ENCODE measurements at places on chromosomes 5 and 9.

DNA sequence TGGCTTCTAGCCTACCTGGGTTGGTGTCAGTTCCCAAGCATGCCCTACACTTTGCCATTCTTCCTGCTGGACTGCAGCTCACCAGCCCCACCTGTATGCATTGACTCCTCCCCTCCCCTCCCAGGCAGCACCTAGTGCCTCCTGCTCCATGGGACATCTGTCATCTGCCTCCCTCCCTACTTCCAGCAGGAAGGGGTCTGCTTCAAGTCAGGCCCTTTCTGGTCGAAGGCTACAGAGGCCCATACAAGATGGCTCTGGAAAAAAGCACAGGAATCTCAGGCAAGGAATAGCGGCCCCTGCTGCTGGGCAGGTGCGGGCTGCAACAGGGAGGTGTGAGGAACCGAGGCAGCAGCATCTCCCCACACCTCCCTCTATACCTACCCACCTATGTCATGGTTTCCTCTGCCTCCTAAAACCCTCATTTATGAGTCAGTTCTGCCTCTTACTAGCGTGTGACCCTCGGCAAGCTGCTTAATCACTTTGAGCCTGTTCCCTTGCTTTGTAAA lies 19.7 kb downstream of the WWC1 start:
- DNase-seq = no peak

GRCh38 chr9:136049491-136050265 lies 45.4 kb downstream of the NACC2 start:
- DNase-seq = no peak

DNA sequence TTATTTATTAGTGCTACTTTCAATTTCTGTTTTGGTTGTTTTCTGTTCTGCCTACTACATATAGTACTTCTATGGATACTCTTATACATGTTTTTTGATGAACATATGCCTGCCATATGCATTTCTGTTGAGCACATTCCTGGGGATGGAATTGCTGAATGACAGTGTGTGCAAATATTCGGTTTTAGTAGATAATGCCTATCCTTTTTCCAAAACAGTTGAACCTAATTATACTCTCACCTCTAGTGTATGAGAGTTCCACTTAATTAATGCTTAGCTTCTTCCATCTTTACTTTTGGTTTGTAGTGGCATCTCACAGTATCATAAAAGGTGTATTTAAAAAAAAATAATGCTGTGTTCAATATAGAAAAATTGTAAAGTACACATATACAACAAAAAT lies 96.8 kb downstream of the ADGRV1 start:
- DNase-seq = no peak

- DNase-seq = no peak
Observed at GRCh38 chr9:137688725-137689124, 69.9 kb downstream of the EHMT1 start.

DNA sequence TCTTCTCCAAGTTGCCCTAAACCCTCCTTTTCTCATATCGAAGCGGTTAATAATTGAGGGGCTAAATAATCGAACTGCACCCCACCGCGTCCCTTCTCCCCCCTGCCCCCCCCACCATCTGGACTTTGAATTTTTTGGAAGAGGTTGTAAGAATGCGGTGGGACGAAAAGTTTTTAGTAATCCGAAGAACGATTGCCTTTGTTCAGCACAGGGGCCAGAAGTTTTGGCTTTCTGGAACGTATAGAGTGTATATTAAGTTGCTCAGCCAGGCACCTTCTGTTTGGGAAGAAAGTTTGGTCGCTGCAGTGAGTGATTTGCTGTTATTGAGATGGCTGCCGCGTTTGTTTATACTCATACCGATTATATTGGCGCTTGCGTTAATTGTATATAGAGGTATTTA lies 518 bp downstream of the ERBIN start:
- no peak for DNase-seq

GRCh38 chr9:130599625-130600024 lies 20.2 kb downstream of the FUBP3 start:
- no peak for DNase-seq

- DNase-seq = no peak
Observed at GRCh38 chr5:146249801-146250200, 46.4 kb downstream of the RBM27 start.

DNA sequence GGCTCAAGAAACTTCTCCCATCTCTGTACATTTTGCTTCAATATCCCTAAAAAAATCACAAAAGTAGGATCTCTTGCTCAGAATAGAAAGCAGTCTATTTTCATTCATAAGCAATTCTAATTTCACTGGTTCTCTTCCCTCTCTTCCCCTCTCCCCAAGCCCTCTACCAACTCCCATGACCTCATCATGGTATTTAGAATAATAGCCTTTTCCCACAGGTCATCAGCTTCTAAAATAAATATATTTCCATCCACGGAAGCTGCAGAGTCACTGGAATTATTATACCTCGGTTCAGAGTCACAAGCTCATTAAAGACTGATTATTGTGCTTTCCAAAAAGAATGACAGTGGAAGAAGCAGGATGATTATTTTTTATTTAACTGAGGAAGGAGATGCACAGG lies 84.2 kb upstream of the ADRA1B start:
- no peak for DNase-seq

- no peak for DNase-seq
Observed at GRCh38 chr5:34007201-34007620, 639 bp downstream of the AMACR start.

DNA sequence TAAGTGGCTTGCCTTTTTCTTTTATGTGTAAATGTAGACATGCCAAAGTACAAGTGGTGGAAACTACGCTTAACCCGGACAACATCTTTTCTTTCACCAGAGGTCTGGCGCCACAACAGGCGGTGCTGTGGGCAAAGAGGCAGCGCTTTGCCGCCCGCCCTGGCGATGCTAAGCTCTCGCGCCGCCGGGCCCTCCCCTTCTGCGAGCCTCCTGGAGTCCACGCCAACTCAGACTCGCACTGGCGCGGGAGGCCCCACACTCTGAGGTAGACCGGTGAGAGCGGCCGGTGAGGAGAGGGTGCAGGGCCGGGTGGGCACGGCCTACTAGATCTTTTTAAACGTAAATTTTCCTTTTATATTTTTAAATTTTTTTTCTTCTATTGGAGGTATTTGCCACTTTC lies 2253.1 kb upstream of the C9orf72 start:
- DNase-seq = no peak

GRCh38 chr9:20189871-20190270 lies 401.0 kb upstream of the SLC24A2 start:
- DNase-seq = no peak

DNA sequence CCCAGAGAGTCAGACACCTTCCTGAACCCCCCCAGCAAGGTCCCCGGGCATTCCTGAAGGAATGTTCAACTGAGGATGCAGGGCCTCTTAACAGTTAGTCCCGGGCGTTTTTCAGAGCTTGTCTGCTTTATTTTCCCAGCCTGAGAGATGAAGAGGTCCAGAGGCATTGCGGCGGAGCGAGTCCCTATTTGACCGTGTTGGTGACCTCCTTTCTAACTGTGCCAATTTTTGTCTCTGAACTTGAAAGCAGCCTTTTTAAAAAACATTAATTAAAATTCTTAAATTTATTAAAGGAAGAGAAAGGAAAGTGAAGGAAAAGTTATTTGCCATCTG lies 433 bp upstream of the PTAR1 start:
- DNase-seq = no peak

GRCh38 chr5:155767470-155767869 lies 559.5 kb upstream of the SGCD start:
- no peak for DNase-seq

DNA sequence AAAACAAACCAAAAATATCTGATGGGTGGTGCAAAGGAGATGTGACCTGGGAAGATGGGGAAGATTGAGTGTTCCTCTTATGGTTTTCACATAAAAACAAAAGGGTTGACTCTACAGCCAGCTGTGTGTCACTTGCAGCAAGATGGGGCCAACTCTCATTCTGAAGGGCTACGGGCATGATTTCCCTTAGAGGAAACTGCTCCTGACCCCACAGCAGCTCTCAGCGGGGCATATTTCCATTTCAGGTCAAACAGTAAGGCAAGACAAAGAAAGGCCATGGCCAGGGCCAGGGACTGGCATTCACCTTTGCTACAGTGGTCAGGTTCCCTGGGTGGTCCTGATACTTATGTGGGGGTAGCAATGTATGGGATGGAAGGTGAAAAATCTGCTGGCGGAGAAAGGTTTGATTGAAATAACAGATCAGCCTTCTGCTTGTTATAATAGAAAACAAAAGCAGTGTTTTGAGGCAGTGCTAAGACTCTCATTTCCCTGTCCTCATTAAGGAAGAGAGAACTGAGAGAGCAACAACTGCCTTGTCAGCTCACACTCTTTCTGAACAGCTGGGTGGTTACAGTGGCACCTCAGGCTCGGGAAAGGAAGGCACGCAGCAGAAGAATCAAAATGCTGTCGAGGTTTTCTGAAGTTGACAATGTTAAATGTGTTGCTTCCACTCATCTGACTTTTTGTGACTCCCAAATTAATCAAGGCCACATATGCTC lies 120.7 kb upstream of the PCA3 start:
- DNase-seq = no peak

GRCh38 chr9:110288503-110288902 lies 32.2 kb upstream of the TXN start:
- DNase-seq = no peak

DNA sequence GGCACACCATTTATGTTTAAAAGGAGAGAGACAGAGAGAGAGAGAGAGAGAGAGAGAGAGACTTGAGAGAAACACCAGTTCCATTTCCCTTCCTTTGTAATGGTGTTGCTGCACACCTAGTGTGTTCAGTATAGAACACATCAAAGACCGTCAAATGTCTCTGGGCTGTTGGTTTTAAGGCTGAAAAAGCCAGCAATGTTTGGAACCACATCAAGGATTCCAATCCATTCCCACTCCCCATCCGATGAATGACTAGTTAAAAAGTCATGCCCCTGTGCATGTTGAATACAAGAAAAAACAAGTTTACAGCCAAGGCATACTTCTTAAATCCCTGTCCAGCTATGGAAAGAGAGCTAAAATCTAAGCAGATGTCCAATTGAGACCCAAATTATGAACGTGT lies 83.0 kb upstream of the IFNE start:
- no peak for DNase-seq

DNA sequence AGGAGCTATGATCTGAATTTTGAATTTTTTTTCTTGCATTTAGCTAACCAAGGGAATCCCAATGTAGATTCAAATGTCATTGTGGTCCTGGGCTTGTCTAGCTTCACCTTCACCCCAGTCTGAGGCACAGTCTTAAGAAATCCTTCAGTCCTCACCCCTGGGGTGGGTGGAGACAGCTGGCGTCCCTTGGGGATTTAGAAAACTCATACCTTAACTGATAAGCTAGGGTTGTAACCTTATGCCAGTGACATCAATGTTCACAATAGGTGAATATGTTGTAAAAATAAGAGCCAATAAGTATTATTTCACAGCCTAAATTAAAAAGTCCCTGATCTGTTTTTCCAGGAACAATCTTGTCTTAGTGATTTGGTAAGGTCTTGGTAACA lies 4.6 kb downstream of the ISOC1 start:
- no peak for DNase-seq

DNA sequence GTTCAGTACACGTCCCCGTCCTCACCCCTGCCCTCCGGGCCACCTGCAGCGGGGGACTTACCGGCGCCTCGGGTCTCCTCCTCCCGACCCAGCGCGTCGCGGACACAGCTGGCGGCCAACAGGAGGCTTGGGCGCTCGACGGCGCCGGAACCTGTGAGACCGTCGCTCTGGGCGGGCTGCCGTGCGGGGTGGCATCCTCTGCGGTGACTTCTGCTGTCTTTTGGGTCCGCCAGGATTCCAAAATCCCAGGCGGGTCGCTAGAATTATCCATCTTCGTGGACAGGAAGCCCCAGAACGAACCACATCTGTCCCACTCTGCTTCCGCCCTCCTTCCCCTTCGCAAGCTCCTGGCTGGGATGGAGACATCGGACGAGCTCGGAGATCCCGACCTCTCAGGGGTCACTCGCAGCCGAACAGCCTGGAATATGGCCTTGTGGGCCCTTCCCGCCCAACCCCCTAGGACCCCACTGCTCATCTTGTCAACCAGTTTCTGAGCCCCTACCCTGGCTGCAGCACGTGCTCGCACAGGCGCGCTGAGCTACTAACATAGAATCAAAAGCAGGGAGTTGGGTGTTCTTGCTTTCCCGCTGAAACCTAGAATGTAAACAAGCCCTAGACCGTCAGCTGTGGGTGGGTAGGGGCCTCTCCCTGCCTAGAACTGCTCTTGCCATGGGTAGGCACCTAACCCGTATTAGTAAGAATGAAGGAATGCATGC lies 947 bp upstream of the MARCHF3 start:
- DNase-seq = no peak

DNA sequence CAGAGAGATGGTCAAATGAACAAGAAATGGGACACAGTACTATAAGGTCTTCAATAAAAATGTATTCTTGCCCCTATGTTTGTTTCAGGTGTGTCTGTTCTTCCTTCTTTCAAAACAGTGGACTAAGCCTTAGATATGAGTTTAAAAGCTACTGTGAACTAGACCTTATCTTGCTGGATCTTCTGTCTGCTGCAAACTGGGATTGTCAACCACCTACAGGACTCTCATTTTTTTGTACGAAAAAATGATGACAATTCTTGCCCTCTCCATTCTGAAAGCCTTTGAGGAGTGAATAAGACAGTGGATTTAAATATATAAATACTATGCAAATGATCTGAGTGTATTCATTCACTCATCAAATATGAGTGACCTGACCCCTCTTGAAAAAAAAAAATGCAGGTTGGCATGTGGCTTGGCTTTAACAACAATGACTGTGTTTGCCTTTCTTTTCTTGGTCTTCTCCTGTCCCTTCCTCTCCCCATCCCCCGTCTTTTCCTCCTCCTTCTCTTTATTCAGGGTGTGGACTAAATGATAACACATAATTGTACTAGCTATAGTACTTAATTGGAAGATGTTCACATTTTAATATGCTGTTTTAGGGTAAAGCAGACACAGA lies 235.5 kb upstream of the TRIM32 start:
- DNase-seq = no peak

DNA sequence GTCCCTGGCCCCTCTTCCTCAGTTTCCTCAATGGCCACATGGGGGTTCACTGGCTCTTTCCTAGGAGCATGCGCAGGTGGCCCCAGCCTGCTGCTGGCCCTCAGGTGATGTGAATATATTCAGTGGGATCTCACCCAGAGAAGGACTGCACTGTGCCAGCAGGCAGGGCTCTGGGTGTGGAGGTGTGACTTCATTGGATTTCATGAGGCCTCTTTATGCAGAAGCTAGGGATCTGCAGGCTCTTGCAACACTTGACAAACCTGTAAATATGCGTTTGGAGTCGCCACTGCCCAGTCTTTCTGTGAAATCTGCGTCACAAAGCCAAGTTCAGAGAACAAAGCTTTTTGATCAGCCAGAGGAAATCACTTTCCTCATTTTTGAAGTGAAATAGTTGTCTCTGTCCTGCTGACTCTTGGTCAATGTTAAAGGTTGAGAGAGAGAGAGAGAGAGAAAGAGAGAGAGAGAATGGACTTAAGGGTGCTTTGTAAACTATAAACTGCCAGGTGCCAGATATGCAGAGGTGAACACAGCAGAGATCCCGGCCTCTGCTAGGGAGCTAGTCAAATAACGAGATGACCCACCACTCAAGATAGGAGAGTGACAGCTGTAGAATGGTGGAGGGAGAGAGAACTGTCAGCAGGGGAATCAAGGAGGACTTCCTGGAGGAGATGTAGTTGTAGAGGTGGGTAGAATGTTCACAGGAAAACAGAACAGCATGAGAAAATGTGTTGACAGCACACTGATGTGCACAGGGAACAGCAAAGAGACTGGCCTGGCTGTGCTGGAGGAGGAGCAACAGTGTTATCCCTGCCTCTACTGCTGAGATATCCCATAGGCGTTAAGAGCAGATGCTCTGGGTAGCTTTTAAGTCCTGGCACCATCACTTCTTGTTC lies 167.0 kb upstream of the ZNF618 start:
- no peak for DNase-seq
